Fibroblast of skin of scalp (primary cell): ENCODE measurements at places on chromosomes 6 and 20.

DNA sequence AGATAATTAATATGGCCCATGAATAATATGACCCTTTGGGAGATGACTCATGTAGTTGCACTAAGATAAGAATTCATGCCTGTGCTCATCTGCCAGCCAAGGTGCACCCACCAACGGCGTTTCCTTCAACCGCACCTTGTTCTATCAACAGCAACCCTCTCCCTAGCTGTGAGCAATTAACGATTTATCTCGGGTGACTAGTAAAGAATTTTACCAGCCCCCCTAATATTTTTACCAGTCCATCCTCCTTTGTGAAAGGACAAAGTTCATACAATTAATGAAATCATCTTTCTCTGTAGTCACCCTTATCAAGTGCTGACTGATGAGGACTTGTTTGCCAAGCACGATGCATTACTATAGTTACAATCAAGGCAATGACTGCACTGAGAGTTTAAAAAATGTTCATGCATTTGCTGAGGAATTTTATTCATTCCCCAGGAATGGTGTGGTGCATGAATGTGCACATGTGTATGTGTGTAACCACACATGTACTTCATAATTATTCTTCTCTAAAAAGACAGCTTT is 118.7 kb downstream of the SMOC2 start:
- DNase-seq: no peak

DNA sequence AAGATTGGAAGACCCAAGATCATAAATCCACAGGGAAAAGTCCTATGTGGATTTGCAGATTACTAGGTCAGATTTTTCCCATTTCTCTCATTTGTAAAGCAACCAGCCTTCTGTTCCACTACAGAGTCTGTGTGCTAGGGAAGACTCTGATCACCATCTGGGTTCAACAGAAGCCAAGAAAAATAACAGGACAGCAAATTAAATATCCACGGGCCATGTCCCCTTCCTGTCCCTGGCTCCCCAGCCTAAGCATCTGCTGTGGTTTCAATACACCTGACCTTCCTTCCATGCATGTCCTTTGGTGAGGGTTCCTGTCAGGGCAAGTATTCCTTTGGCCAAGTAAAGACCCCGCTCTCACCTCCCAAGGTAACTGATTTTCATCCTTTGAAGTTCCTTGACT is 558.8 kb downstream of the KIF16B start:
- no peak for DNase-seq

- no peak for DNase-seq
These were observed 95.5 kb downstream of the CEBPB start for GRCh38 chr20:50286174-50286511.

GRCh38 chr6:26020329-26021000 is 57.9 kb downstream of the TRIM38 start:
- DNase-seq: peak; percentile 94

- DNase-seq: no peak
These were observed 383.4 kb downstream of the GRIK2 start for GRCh38 chr6:101776919-101777350.
